ENCODE measurements at places on chromosomes 11 and 22.
A peak's percentile ranks its signal among the peaks of the same experiment; 100 is the strongest.

- DNase-seq = no peak
Measured at GRCh38 chr22:30868663-30869385, 99.8 kb downstream of the MORC2 start.

DNA sequence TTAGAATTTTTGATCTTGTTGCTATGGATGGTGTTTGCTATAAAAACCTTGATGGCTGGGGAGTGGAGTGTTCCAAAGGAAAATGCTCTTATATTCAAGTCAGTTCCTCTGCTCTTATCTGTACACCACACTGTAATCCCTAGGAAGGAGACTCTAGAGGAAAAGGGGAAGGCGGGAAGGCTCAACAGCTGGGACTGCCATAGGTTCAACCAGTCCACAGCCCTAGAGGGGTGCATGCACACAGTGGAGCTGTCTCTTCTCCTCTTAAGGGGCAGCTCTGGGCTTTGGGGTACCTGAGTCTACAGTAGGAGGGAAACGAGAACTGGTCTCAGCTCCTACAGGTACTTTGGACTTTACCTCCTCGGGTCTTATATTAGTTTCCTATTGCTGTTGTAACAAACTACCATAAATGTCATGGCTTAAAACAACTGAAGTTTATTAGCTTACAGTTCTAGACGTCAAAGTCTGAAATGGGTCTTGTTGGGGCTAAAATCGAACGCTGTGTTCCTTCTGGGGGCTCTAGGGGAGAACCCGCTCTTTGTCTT lies 77.2 kb upstream of the ZBED5 start:
- DNase-seq = no peak

GRCh38 chr11:84817998-84818397 lies 809.1 kb downstream of the DLG2 start:
- DNase-seq = no peak

DNA sequence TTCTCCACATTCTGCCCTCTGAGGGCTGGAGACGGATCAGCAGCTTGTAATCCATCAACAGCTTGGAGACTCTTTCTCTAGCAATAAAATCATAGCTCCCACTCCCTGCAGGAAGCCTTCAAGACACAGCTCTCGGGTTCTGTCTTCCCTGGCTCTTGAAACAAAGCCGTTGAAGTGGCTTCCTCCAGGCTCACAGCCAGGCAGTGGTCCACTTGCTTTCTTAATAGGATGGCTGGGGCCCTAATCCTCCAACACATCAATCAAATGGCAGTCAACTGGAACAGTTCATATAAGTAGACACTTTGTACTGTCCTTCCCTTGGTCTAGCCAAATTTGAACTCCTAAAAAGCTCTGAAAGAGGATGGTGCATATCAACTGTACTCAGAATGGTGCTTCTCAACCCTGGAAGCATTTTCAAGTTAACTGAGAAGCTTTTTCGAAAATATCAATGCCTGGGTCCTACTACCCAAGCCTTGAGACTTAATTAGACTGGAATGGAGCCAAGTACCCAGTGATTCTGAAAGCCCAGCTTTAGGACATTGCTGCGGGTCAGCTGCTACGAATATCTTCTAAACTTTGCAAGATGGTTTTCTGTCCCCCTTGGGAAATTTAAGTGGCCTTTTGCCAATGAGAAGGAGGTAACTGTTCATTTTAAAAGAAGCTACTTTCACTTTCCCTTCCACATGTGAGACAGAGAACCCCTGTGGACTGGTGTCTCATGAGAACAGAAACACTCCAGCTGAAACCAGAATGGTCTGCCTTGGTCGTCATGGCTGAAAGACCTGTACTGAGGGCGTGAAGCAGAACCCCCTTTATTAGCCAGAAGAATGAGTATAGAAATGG lies 74.7 kb downstream of the SC5D start:
- peak; percentile 12 for DNase-seq

GRCh38 chr11:1564535-1565172 lies 7.4 kb downstream of the DUSP8 start:
- no peak for DNase-seq

- DNase-seq = no peak
Measured at GRCh38 chr11:68016904-68017817, 7.0 kb downstream of the ALDH3B1 start.

DNA sequence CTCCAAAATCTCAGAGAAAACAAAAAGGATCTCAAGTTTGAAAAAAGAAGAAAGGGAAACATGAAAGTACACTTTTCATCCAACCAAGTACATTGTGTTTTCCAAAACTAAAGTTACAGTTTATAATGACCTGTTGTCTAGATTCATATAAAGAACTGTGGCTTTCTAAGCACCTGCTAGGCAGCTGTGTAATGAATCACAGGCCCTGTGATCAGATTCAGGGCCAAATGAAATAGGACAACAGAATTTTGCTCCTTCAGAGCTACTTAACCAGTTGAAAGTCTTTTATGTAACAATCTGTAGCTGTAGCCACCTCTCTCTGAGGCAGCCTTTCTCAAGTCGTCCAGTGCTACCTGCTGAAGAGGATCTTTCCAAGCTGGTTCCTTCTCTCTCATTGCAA lies 960.0 kb upstream of the RAG2 start:
- DNase-seq = no peak

- DNase-seq = no peak
Measured at GRCh38 chr22:47290706-47291430, 528.4 kb downstream of the TBC1D22A start.

DNA sequence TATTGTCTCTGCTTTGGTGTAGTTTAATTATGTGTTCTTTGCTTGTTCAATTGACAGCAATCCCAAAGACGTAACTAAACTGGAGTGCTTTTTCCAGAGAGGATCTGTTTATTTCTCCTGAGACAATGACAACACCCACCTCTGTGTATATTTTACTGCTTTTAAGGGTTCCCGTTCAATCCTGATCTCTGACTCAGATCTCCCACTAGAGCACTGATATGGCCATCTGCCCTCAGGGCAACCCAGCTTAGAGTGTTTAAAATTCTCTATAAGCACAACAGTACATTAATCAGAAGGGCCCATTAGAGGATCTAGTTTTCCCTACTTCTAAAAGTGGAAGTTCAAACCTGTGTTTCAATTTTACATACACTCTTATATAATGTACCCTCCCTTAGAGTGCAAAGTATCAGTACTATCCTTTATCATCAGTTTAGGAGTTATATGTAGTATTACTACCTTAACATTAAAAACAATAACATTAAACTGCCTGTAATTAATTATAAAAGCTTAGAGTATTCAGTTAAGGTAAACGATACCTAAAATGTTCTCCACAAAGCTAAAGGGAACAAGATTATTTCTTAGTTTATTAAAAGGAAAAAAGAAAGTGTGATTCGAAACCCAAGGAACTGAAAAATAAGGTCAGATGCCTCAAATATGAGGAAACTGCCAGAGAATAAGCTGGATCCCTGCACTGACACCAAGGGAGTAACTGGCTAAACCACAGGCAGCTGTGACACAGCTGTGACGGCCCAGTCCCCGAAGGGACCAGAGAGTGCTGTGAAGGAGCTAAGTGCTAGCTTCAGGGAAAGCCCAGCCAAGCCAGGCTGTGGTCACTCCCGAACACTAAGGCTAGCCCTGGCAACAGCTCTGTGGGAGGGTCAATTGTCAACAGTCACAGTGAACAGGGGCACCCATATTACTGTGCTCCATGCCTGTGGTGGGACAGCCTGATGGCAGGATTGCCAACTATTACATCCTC lies 15.2 kb downstream of the UFD1 start:
- no peak for DNase-seq

- no peak for DNase-seq
Measured at GRCh38 chr11:102637731-102638130, 12.6 kb upstream of the MMP20 start.

DNA sequence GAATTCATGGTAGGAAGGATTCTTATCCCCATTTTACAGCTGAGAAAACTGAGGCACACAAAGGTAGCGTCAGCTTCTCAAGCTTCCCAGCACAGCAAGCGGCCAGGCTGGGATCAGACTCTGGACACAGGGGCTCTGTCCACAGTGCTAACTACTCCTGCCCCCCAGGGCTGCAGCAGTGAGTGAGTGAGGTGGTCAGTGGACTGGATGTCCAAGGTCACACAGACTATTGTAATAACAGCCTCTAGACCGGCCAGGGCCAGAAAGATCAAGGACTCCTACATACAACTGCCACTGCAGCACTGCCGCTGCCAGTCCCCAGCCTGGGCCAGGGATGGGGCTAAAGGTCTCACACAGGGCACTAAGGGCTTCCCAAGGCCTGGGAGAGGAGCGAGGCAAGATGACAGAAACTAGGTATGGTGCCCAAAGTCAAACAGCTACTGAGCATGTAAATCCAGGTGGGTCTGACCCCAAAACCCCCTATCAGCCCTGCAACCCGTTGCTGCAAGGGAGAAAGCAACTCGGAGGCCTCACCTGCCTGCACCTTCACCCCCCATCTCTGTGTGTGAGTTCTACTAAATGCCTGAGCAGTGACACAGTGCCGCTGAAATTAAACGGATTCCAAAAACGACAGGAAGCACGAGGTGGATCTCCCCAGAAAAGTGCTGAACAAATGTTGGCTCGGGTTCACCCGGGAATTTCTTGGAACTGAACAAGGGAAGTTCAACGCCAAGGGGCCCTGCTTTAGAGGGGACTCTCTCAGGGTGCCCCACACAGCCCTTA lies 161.8 kb upstream of the GRK3 start:
- no peak for DNase-seq

GRCh38 chr11:72573072-72573854 lies 101.0 kb downstream of the PDE2A start:
- DNase-seq = no peak
